Smooth muscle cell of the pulmonary artery (primary cell): ENCODE measurements at places on chromosomes 6 and 20. TPM values are rescaled to one million over a fixed set of nuclear protein-coding genes. Genes with fewer than 3 reads are reported as not detected.

MOXD1 gene
- total RNA-seq, result 41.5 and 73.5 TPM in 2 replicates

FKBP5 gene
- total RNA-seq, result 2.9 and 3.7 TPM in 2 replicates

IRF4 gene
- under 0.01 TPM in 1 of 2 replicates, not detected in the other for total RNA-seq

BMP5 gene
- 0.03 and 1.8 TPM in 2 replicates for total RNA-seq

TPD52L1 gene
- 29.0 and 32.4 TPM in 2 replicates for total RNA-seq

SLC17A2 gene
- total RNA-seq, result 0.07 TPM in 1 of 2 replicates, not detected in the other

RFX6 gene
- not detected in 2 replicates for total RNA-seq

MEI4 gene
- not detected in 2 replicates for total RNA-seq

DNMT3B gene
- total RNA-seq, result 1.7 and 2.2 TPM in 2 replicates

KIF6 gene
- 0.26 and 0.33 TPM in 2 replicates for total RNA-seq

NTSR1 gene
- 0.03 and 0.07 TPM in 2 replicates for total RNA-seq

RAB23 gene
- 46.0 and 54.3 TPM in 2 replicates for total RNA-seq

CD83 gene
- total RNA-seq, result 0.23 and 1.6 TPM in 2 replicates

ARMH2 gene
- not detected in 2 replicates for total RNA-seq

ACOT8 gene
- 30.2 and 32.1 TPM in 2 replicates for total RNA-seq

CLVS2 gene
- total RNA-seq, result not detected in 2 replicates

MMP24 gene
- total RNA-seq, result 0.98 and 2.0 TPM in 2 replicates

MRPS18B gene
- 34.9 and 35.4 TPM in 2 replicates for total RNA-seq

OR12D1 gene
- total RNA-seq, result not detected in 2 replicates

SPATA2 gene
- total RNA-seq, result 2.8 and 3.6 TPM in 2 replicates

SLC22A16 gene
- not detected in 2 replicates for total RNA-seq

F13A1 gene
- not detected in 2 replicates for total RNA-seq

UQCC2 gene
- 15.3 and 15.7 TPM in 2 replicates for total RNA-seq

TRAPPC3L gene
- total RNA-seq, result 0.07 TPM in 1 of 2 replicates, not detected in the other

SS18L1 gene
- total RNA-seq, result 11.7 and 19.4 TPM in 2 replicates

TGM3 gene
- not detected in 2 replicates for total RNA-seq

DNAH8 gene
- total RNA-seq, result under 0.01 TPM in 1 of 2 replicates, not detected in the other

CST3 gene
- 425 and 515 TPM in 2 replicates for total RNA-seq
